Mesothelial cell of epicardium (in vitro differentiated cells): ENCODE measurements at places on chromosomes 11 and 22.

- DNase-seq: no peak
Observed at GRCh38 chr11:71204748-71205664, 47.4 kb downstream of the SHANK2 start.

DNA sequence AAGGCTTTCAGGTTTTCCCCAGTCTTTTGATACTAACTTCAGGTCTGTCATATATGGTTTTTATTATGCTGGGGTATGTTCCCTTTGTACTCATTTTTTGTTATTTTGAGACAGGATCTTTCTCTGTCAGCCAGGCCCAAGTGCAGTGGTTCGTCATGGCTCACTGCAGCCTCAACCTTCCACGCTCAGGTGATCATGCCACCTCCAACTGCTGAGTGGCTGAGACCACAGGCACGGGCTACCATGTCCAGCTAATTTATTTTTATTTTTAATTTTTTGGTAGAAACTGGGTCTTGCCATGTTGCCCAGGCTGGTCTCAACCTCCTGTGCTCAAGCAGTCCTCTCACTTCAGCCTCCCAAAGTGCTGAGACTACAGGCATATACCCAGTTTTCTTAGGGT, 50.6 kb upstream of the PDGFD start:
- DNase-seq: no peak

DNA sequence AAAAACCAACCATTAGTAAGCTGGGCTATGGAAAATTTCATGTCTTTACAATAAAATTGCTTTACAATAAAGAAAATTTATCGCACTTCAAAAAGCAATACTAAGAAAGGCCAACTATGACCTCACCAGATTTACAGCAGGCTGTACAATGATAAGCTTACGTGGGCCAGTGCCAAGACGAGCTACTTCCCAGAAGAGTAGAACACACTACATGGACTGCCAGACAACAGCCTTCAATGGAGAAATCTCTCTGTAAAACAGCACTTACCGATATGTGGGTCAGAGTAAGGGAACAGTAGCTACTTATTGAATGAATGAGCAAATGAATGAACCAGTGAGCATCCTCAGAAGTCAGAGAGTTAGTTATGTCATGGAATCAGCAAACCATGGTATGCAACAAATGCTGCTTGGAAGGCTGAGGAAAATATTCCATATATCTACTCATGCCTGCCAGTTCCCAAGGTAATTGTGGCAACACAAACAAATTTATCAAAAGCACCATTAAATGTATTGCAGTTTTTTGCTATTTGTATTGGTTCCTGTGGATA, 74.4 kb downstream of the SLC36A4 start:
- DNase-seq: no peak

- DNase-seq: no peak
Observed at GRCh38 chr11:64260147-64260708, 8.9 kb downstream of the PLCB3 start.

DNA sequence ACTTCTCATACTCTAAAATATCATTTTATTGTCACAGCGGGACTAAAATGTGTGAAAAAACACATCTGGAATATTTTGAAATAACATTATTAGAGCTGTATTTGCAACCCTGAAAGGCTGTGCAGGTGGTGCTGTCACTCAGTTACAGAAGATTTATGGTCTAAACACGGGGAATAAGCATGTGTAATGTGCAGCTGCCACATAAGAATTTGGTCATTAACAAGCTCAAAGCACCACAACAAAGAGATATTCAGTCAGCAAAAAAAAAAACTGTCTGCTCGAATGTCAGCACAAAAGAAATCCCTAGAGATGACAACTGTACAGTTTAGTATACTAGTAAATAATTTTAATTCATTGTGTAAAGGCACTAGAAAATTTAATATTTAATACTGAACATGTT, 31.3 kb downstream of the TMEM123 start:
- DNase-seq: no peak

GRCh38 chr22:30282616-30283046, 6.7 kb downstream of the CASTOR1 start:
- DNase-seq: no peak

- DNase-seq: no peak
Observed at GRCh38 chr11:1947592-1948237, 583 bp downstream of the MRPL23 start.

GRCh38 chr11:73281201-73281741, 9.1 kb downstream of the P2RY6 start:
- DNase-seq: no peak

DNA sequence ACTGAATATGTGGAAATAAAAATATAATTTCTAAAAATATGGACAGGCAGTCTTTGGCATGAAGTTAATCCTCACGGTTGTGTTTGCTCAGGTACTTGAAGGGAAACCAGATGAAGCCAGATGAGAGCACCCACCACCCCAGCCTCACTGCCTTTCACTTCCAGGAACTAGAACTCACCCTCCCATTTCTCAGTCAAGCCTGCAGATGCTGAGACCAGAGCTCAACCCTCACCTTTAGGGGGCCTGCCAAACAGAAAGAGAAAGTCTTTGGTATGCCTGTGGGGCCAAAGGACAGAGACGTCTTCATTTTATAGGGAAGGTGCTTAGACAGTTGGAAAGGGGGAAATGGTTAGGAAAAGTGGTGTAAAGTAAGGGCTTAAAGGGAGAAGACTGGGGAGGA, 252.8 kb upstream of the PLET1 start:
- DNase-seq: no peak

GRCh38 chr11:2178906-2179494, 7.4 kb upstream of the TH start:
- DNase-seq: no peak

DNA sequence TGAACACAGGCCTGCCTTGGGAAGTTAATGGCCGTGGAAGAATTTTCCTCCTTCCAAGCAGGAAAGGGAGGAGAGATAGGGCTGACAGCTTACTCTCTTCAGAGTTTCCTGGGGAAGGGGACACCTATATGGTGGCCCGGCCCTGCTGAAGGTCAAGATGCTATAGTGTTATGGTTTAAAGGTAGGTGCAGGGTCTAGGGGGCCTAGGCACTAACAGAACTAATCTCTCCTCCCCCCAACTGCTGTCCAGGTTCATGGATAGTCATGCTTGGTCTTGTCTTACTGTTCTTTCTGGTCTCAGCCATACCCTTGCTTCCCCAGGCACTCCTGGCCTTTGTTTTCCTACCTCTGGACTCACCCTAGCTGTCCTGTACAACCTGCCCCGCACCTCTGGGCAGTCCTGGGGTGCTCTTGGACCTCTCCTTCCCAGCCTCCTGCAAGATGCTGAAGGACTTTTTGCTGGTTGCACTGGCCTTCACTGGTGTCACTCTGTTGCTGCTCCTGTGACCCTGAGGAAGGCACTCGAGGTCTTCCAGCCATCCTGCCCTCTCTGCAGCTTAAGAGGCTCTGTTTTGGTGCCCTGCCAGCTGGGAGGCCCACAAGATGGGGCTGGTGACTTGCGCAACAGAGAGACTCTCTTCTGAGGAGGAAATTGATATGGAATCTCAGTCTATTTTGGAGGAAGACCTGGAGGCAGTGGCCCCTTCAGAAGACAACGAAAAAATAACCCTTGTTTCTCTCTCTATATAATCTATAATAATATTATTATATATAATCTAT, 17.9 kb downstream of the SEC14L3 start:
- DNase-seq: no peak

GRCh38 chr11:11841116-11841722, 553 bp upstream of the USP47 start:
- DNase-seq: no peak

GRCh38 chr11:14443638-14444037, 56.0 kb downstream of the COPB1 start:
- DNase-seq: no peak

GRCh38 chr11:72962084-72962483, 147.9 kb downstream of the ATG16L2 start:
- DNase-seq: no peak

GRCh38 chr11:17605651-17606122, 58.6 kb downstream of the OTOG start:
- no peak for DNase-seq

GRCh38 chr11:95892892-95893570, 30.9 kb downstream of the MTMR2 start:
- DNase-seq: no peak
